Activated T-helper 1 cell treated with anti-CD3 and anti-CD28 coated beads, Interleukin-2, amount 50 U/mL, for 16 hours (primary cell): ENCODE measurements at places on chromosomes 2 and 18.

GRCh38 chr2:177165061-177165583, 47.5 kb upstream of the HNRNPA3 start:
- DNase-seq: no peak

GRCh38 chr2:54271843-54272627, 16.0 kb upstream of the TSPYL6 start:
- DNase-seq: no peak

DNA sequence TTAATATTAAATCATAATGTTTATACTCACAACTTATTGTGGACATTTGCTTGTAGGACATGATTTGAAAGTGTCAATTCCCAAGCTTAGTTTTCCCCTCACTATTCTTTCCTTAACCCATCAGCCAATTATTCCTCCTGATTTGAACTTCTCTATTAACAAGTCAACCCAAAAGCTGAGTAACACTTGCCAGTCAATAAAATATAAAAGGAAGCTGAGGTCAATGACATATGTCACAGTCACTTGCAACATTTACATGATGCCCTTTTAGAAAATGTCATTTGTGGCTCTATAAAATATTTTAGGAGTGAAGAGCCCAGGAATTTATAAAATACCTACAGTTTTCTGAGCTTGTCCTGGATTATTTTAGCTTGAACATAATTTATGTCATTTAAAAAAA, 7.2 kb downstream of the CCDC68 start:
- DNase-seq: no peak

GRCh38 chr2:55051026-55051866, 995 bp upstream of the RTN4 start:
- DNase-seq: peak; percentile 9

DNA sequence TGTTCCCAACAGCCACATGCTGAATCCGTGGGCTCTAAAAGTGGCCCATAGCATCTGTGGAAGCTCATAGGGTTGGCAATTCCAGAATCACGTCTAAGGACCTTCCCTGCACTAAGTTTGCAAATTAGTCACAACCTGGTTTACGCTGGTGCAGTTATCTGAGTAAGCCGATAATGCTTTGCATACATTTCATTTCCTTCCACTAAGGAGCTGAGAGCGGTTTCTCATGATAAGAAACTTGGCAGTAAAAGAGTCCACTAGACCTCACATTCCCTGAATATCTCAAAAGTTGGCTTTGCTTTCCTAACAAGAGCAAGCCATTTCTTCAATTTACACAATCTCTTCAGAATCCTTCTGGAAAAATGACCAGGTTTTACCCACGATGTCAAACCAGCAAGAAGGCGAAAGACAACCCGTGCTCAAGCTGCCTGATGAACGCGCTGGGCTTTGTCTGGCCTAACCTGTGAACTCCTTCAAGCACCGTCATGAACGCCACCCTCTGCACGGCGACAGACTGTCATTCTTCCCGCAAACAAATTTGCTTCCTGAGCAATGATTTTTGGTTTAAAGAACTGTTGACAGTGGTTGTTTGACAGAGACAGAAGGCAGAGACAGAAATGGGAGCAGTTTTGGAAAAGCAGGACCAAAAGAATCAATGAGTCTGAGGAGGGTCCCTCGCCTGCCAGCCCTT, 73.0 kb upstream of the COPS8 start:
- no peak for DNase-seq

GRCh38 chr2:127608061-127609030, 37.6 kb upstream of the GPR17 start:
- DNase-seq: no peak

GRCh38 chr18:54948350-54948837, 10.9 kb downstream of the CCDC68 start:
- no peak for DNase-seq

DNA sequence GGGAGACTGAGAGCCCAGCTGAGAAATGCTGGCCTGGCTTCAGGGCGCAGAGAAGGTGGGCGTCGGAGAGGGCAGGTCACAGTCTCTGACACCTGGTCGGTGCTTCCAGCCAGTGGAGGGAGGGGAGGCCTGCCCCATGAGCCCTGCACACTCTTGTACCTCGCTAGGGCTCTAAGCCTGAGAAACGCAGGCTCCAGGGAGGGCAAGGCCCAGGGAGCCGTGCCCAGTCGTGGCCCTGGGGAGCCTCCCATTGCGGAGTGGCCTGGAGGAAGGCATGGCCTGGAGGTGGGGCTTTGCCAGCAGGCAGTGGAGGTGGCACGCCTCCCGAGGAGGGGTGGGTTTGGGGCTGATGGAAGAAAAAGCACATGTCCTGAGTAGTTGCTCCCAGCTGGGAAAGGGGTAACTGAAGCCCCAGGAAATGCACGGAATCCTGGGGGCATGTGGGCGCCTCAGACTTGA, 39.0 kb downstream of the MTERF4 start:
- DNase-seq: no peak

GRCh38 chr2:85995648-85996529, 107.1 kb upstream of the ST3GAL5 start:
- DNase-seq: no peak

GRCh38 chr2:173653432-173653805, 298.7 kb downstream of the CDCA7 start:
- DNase-seq: no peak

DNA sequence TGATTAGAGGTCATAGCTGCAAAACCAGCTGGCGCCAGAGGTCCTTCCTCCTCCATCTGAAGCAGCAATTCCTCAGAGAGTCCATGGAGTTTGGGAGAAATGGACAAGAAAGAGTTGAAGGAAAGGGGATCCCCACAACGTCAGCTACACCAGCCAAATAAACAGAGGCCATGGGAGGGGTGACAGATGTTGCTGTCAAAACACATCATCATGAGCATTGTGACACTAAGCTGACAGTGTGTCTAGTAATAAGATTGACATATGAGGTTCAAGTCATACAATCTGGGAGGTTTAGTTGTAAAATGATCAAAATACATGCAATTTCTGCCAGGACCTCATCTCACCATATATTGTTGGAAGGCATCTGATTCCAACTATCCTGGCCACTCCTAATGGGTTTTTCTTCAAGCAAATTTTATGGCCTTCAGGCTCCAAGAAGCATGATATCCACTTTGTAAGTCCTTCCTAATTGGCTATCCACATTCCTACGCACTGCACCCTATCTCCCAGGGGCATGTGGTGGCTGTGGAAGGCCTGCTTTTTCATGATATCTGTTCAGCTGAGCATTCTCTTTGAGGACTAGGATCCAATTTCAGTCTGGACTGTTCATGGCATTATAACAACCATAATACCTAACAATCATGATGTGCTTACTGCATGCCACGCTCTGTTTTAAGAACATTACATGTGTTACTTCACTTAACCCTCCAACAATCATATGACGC, 335.0 kb upstream of the ID2 start:
- no peak for DNase-seq

GRCh38 chr2:55314985-55315384, 46.0 kb upstream of the MTIF2 start:
- no peak for DNase-seq

DNA sequence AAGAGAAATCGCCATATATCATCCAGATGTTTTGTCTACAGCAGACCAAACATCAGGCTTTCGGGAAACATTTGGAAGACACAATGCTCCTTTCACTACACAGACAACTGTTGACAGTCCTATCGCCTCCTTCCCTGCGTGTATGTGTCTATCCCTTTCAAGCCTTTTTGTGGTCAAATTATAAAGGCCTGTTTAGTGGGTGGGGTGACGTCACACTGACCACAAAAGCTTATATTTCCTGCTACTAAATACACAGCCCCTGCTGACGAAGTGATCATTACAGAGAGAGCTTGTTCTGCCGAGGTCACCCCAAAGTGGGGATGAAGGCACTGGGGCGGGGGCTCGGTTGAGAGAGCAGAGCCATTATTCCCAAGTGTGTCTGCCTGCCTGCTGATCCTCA, 302.7 kb upstream of the TNP1 start:
- no peak for DNase-seq

- no peak for DNase-seq
These were observed 134.5 kb downstream of the ASB1 start for GRCh38 chr2:238561230-238561629.

- DNase-seq: no peak
These were observed 292.0 kb downstream of the ASXL3 start for GRCh38 chr18:33870059-33870458.

- no peak for DNase-seq
These were observed 165.5 kb downstream of the L3MBTL4 start for GRCh38 chr18:6249170-6249569.

DNA sequence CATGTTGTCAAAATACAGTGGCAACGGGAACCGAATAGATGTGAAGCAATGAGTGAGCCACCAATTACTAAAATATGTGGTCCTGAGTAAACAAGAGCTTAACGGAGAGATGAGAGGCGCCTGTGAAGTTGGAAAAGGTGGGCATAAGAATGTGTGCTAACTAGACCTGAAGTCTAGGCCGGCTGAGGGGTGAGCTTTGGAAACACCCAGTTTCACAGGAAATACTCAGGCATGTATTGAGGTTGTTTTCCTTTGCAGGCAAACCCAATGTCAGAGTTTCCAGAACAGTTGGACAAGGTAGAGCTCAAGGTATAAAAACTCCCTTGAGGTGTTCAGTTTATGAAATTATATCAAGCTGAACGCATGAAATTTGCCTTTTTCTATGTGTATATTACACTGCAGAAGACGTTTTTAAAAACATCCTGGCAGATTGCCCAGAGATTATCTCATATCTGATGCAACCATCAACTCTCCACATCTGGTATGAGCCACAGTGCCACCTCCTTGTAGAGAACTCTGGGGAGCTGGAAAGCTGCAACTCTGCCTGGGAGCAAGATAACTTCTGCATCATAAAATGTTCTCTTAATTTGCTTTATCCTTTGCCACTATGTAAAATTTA, 3.9 kb upstream of the WDSUB1 start:
- no peak for DNase-seq

DNA sequence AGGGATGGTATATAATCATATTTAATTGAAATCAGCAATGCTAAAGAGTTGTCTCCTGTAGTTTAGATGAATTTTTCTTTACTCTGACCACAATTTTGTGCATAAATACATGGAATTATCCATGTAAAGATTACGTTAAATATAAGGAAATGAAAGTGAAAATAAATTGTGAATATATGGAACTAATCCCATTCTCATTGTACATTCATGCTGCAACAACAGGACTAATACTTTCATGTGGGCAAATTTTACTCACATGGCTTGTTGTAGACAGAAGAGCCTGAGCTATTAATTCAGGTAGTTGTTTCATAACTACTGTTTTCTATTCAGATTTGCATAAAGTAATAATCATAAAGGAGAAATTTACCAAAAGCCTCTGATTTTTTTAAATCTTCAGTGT, 357.8 kb downstream of the ARHGAP15 start:
- no peak for DNase-seq

GRCh38 chr18:78770823-78771139, 208.8 kb upstream of the SALL3 start:
- no peak for DNase-seq

GRCh38 chr2:154466226-154466625, 232.3 kb upstream of the KCNJ3 start:
- DNase-seq: no peak

- no peak for DNase-seq
These were observed 5.7 kb upstream of the WDSUB1 start for GRCh38 chr2:159292157-159292556.

DNA sequence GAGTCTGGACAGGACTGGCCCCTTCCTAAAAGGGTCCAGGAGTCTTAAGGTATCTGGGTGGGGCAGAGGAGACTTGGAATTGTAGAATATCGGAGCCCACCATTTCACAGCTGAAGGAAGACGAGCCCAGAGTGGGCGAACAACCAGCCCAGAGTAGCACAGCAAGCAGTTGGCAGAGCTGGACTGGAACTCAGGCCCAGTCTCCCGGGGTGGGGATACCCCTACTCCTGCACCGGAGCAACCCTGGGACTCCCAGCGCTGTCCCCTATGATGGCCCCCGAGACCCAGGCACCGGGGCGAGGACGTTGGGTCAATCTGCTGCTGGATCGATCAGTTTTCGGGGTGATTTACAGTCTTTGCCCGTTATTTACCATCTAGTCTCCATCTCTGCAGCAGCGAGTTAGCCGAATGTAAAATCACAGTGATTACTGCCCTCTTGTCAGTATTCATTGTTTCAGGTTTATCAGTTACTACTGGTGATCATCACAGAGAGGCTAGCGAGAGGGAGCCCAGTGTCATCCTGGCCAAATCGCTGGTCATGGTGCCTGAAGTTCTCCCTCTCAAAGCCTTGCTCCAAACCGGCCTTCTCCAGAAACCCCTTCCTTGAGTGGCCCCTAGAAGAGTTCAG, 75.3 kb downstream of the SMAD7 start:
- no peak for DNase-seq

GRCh38 chr2:68379184-68379708, 14.2 kb downstream of the PLEK start:
- no peak for DNase-seq
